Glomerular endothelial cell (primary cell): ENCODE measurements at places on chromosomes 2 and 18. TPM values are rescaled to one million over a fixed set of nuclear protein-coding genes. Genes with fewer than 3 reads are reported as not detected.

DNA sequence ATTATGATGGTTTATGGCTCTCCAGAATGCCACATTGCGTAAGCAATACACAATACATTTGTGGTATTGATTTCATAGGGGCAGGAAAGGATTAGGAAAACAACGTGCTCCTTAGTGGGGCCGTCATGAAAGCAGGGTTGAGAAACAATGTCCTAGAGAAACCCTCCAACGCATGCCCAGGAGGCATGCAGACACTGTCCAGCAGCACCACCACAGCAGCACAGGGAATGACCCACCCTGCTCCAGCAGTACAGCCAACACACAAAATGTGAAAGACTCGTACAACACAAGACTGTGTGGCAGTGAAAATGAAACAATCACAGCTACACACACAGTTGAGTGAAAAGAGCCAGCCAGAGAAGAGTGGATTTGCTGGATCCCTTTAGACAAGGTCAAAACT, 66.3 kb downstream of the FAM168B start:
- no peak for DNase-seq

- no peak for DNase-seq
These were observed 47.8 kb upstream of the ST3GAL5 start for GRCh38 chr2:85936421-85937068.

DNA sequence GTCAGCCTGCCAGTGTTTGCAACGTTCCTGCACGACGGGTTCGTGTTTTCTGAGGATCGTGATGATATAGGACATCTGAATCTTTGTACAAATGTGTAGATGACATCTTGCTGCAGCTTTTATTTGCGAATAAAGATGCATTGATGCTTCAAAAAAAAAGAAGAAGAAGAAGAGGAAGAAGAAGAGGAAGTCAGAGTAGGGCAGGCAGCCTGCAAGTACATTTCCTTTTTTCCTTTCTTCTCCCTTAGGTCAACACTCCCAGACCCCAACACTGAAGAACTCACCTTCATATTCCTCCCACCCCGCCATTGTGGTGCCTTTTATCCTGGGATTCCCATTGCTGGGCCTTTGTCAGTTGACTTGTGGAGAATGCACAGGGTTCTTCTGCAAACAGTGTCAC, 91.5 kb downstream of the FHOD3 start:
- no peak for DNase-seq

DNA sequence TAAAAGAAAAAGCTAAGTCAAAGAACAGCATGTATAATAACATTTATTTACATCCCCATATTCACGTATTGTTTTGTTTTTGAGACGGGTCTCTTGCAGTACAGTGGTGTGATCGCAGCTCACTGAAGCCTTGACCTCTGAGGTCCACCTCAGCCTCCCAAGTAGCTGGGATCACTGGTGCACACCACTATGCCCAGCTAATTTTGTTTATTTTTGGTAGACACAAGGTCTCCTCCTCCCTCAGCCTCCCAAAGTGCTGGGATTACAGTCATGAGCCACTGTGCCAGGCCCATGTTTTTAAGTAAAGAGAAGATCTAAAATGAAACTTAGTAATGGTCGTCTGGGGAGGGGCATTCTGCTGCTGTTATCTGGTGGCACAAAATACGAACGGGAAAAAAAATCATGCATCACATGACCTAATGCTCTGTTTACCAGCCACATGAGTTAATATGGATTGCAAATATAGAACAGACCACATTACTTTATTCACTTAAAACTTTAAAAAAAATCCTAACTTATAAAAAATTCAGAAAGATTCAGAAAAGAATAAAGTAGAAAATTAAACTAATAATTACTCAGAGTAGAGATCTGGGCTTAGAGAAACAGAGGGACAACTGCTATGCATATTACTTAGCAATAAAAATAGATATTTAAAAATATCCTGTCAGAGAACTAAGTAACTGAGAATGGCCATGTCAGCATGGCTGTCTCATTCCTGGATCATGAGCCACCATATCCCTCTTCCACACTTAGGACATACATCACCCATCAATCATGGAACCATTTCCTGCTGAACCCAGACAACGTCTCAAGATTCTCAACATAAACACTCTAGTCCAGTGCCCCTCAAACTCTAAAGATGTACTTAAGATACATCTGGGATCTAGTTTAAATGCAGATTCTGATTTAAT, 7.3 kb downstream of the MMADHC start:
- no peak for DNase-seq

GRCh38 chr18:44961288-44961995, 280.8 kb downstream of the SETBP1 start:
- no peak for DNase-seq

DNA sequence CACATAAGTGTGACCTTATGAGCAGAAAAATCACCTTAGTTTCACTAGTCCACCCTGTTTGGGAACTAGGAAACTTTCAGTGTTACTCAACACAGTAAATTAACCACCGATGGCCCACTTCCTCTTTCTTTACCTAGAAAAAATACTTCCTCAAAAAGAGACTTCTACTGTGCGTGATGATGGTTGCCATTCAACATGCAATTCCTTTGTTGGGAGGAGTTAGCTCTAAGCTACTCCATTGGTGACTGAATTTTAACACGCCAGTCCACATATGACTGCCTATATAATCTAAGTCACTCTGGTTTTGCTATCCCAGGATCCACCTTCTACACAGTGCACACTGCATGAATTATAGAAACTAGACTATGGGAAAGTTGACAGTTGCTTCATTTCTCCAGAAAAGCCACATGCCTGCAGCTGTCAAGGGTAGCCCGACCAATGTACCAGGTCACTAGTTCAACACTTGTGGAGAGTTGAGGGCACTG, 47.8 kb upstream of the REG3G start:
- DNase-seq: no peak

GRCh38 chr18:74249181-74249968, 42.4 kb downstream of the CYB5A start:
- DNase-seq: no peak

DNA sequence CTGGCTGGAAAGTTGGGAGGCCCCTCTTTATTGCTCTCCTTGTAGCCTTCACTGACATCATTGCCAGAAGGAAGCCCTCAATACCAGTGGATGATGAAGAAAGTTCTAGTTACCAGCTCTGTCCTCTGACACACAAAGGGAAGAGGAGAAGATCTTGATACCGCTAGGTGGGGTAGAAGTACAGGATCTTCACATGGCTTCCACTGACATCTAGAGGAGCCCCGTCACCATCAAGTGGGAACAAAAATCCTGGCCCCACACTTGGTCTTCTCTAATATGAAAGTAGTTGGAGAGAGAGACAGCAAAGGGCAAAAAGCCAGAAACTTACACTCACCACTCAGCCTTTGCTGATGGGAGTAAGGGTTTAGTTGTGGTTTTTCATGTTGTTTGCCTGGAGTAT, 12.4 kb downstream of the XIRP2 start:
- no peak for DNase-seq

DNA sequence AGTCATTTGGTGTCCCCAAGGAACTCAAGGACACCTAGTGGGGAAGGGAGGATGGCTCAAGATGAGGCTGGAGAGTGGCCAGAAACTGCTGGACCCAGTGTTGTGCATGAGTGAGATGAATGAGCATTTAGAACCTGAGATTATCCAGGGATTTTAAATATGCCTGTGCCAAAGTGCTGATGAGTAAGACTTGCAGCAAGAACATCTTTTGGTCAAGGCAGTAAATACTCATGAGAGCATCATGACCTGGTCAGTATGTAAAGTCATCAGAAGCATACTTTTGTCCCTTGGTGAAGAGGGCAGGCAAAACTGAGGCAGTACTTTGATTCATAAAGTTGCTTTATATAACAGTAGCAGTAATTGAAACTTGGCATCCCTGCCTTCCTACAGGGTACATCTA, 3.1 kb upstream of the SPP2 start:
- no peak for DNase-seq

DNA sequence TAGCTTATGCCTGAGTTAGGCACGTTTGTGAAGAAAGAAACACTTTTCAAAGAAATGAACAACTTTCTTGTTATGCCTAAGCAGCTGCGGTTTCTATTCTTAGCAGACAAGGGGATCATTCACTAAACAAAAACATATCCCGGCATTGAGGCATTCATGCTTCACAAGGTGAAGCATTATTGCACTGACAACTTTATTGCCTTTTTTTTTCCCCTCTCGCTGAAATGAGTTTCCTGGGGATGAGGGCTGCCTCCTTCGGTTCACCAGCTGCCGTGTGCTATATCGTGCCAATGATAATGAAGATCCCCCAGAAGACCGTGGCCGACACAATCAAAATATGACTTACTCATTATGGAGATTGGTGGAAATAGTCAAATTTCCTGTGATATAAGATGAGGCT, 288.2 kb upstream of the ST6GAL2 start:
- no peak for DNase-seq

GRCh38 chr2:42764096-42764495, at the start of gene OXER1:
Gene OXER1, minus strand, starts transcription at chr2:42764135. Its CDS starts 73 bp downstream, at chr2:42764062.
- no peak for DNase-seq

- DNase-seq: no peak
These were observed 132.8 kb upstream of the DOK6 start for GRCh38 chr18:69267895-69268294.

- no peak for DNase-seq
These were observed 2.8 kb upstream of the INPP4A start for GRCh38 chr2:98441706-98442450.

DNA sequence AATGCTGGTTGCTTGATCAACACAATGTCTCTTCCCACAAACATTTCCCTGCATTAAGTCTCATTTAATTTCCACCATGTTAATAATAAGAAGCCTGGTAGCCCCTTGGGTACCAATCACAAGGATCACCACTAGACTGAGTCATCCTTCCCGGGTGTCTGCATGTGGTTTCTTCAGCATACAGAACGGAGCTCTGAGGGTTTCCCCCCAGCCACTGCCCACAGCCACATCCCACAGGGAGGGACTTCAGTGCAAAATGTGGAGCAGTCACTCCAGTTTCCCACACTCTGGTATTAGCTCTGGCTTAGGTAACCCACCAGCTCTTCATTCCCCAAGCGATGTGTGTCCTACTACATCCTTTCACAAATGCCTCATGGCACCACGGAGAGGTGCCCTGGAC, 42.7 kb upstream of the POLE4 start:
- DNase-seq: no peak

GRCh38 chr2:239236808-239237205, 164.0 kb downstream of the HDAC4 start:
- DNase-seq: no peak

DNA sequence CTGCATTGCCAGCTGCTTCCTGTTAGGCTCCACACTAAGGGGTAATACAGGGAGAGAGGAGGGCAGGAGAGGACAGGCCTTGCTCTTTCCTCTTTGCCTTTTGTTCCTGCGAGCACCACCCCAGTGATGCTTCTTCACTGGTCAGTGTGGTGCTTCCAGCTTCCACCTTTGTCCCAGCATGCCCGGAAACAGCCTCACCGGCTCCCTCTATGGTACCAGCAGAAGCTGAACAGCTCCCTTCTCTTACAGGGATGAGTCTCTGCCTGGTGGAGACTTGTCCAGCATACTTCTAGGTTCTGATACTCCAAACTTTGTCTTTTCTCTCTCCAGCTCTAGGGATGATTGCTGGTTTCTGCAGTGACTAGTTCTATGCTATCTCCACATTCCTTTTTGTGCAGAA, 413.3 kb downstream of the TSN start:
- DNase-seq: no peak

GRCh38 chr2:217806482-217806765, 196.4 kb downstream of the TNS1 start:
- DNase-seq: no peak

GRCh38 chr2:192885569-192886160, 690.9 kb upstream of the TMEFF2 start:
- DNase-seq: no peak

DNA sequence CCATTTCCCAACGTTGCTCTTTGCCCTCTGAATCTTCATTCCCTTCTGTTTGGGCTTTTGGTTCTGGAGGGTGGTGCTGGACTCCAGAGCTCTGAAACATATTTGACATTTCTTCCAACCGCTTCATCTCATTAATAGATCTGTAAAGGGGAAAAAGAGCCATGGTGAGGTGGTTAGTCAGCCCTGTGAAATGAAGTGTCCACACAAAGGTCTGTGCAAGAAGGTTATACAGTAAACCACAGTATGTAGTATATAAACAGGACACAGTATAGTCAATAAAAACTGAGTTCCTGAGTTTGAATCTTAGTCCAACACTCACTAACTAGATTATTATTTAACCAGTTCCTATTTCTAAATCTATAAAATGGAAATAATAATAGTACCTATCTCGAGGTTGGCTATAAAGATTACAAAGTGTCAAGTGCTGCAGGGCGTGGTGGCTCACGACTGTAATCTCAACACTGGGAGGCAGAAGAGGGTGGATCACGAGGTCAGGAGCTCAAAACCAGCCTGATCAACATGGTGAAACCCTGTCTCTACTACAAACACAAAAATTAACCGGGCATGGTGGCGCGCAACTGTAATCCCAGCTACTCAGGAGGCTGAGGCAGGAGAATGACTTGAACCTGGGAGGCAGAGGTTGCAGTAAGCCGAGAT, 13.1 kb downstream of the STARD7 start:
- no peak for DNase-seq

- no peak for DNase-seq
These were observed 20.1 kb upstream of the TEX51 start for GRCh38 chr2:126878601-126879000.

GRCh38 chr2:11850082-11850481, 103.7 kb downstream of the LPIN1 start:
- DNase-seq: no peak

The CFAP65 gene
- not detected in 2 replicates for total RNA-seq

The GPR35 gene
- total RNA-seq: 0.23 and 0.24 TPM in 2 replicates

The LBX2 gene
- 3.9 and 4.3 TPM in 2 replicates for total RNA-seq

The DYNC2LI1 gene
- 15.2 and 15.6 TPM in 2 replicates for total RNA-seq

The ASIC4 gene
- not detected in 2 replicates for total RNA-seq

The EHD3 gene
- total RNA-seq: 19.4 and 22.9 TPM in 2 replicates
